ENCODE measurements at places on chromosomes 6 and 20.

DNA sequence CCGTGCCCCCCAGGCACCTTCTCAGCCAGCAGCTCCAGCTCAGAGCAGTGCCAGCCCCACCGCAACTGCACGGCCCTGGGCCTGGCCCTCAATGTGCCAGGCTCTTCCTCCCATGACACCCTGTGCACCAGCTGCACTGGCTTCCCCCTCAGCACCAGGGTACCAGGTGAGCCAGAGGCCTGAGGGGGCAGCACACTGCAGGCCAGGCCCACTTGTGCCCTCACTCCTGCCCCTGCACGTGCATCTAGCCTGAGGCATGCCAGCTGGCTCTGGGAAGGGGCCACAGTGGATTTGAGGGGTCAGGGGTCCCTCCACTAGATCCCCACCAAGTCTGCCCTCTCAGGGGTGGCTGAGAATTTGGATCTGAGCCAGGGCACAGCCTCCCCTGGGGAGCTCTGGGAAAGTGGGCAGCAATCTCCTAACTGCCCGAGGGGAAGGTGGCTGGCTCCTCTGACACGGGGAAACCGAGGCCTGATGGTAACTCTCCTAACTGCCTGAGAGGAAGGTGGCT, 960 bp downstream of the TNFRSF6B start:
- DNase-seq = no peak

DNA sequence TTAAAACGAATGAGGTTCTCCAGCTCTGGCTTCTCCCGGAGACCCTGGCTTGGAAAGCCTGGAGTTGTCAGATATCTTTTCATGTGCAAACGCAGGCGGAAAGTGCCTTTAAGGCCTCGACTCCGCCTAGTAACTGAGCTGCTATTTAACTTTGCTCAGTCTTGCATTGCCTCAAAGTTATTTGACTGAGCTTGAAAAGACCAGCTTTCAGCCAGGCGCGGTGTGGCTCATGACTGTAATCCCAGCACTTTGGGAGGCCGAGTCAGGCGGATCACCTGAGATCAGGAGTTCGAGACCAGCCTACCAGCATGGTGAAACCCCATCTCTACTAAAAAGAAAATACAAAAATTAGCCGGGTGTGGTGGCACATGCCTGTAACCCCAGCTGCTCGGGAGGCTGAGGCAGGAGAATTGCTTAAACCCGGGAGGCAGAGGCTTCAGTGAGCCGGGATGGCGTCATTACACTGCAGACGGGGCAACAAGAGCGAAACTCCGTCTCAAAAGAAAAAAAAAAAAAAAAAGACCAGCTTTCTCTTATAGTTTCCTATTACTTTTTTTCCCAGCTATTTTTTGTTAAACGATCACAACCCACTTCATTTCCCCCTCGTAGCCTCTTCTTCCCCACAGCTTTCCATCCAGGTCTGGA, 1.9 kb downstream of the GCNT2 start:
- DNase-seq = no peak

- no peak for DNase-seq
Observed at GRCh38 chr6:87881342-87881895, 166.2 kb upstream of the SPACA1 start.

- no peak for DNase-seq
Observed at GRCh38 chr6:11233673-11234573, 1.5 kb upstream of the NEDD9 start.

GRCh38 chr6:50249493-50249892, 199.8 kb upstream of the DEFB112 start:
- DNase-seq = no peak

- DNase-seq = peak; percentile 39
Observed at GRCh38 chr6:88538130-88538706, 372.1 kb upstream of the CNR1 start.

DNA sequence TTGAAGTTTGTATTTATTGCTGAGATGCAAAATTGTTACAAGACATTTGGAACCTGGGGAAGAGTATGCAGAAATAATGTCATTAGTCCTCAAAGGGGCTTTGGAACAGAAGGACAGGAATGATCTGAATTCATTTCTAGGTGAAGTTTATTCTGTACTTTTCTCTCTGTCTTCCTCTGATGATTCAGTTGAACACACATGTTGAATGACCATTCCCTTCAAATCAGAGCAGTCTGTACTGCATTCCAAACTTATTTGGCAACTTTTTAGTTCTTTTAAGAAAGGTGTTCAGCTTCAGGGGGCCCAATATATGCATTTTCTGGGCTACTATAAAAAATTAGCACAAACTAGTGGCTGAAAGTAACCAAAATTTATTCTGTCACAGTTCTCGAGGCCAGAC, 213.9 kb upstream of the LAMP5 start:
- DNase-seq = no peak

DNA sequence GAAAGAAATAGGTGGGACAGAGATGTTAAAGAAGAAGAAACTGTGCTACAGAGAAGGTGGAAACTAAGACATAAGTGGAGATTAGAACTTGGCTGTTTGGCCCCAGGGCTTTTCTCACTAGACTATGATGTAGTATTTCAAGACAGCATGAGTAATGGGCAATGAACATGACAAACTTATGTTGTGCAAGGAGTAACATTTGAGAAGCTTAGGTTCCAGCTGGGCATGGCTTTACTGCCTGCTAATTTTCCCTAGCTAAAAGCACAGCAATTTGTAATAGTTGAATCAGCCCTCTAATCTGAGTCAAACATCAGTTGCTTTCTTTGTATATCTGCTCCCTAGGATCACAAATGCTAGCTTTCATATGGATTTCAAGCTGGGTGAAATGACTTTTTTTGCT, 294.3 kb upstream of the BMP2 start:
- DNase-seq = no peak

GRCh38 chr6:122008101-122008999, 391.1 kb upstream of the HSF2 start:
- DNase-seq = peak; percentile 23

- no peak for DNase-seq
Observed at GRCh38 chr6:79250107-79250514, 15.6 kb upstream of the HMGN3 start.

DNA sequence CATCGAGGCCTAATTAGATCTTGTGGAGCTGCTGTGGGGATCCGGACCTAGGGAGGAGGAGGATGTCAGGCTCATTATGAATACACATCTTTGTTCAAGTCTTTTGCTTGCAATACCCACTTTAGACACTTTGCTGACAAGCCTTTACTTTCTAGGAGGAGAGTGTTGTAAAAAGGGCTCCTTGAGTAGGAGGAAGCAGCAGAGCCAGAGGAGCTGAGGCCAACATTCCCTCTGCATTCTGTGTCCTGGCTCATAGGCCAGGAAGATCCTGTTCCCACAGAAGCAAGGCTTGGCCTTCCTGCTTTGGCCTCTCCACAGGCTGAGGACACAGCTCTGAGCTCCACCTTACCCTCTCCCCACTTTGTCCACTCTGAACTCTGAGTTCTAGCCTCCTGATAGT, 67.1 kb downstream of the TPD52L1 start:
- DNase-seq = peak; percentile 28

DNA sequence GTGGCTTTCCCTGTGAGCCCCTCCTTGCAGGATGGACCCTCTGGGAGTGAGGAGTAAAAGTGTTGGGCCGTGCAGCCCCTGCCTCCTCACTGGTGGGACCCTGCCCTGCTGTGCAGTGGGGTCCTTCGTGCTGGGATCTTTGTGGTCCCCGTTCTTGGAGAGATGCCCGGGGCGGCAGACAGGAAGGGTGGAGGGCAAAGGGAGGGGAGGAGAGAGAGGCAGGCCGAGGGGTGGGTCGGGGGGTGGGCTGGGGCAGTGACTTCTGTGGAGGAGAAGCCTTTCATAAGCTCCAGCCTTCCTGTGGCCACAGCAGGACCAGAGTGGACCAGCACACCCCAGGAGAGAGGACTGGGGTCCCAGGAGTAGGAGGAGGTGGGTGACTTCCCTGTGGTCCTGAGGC, at the start of gene COL20A1:
Gene COL20A1 (plus strand): TSS at position 283 of the 400 bp plus-strand sequence. CDS start 1,922 bp downstream, outside the sequence.
- DNase-seq = no peak

GRCh38 chr6:84866715-84867114, 102.3 kb upstream of the TBX18 start:
- no peak for DNase-seq

GRCh38 chr20:51703400-51704287, 64.5 kb downstream of the ATP9A start:
- no peak for DNase-seq

DNA sequence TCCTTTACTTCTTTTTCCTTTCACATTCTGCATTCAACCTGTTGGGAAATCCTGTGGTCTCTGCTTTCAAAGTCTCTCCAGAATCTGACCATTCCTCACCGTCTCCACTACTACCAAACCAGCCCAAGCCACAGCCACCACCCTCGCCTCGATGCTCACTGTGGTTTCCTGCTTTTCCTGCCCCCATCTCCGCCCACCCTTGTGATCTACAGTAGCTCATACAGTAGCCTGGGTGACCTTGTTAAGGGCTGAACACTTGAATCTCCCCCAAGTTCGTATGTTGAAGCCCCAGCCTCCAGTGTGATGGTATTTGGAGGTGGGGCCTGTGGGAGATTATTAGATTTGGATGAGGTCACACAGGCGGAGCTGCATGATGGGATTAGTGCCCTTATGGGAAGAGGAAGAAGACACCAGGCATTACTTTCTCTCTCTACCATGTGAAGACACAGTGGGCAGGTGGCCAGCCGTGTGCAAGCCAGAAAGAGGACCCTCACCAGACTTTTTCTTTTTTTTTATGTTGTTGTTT, 189.0 kb upstream of the UST start:
- no peak for DNase-seq

Data from retina (tissue), 1 donor.